ENCODE measurements at places on chromosomes 12 and 14.
A peak's percentile ranks its signal among the peaks of the same experiment; 100 is the strongest.

- DNase-seq = no peak
Measured at GRCh38 chr12:109744026-109744425, 30.4 kb downstream of the FAM222A start.

DNA sequence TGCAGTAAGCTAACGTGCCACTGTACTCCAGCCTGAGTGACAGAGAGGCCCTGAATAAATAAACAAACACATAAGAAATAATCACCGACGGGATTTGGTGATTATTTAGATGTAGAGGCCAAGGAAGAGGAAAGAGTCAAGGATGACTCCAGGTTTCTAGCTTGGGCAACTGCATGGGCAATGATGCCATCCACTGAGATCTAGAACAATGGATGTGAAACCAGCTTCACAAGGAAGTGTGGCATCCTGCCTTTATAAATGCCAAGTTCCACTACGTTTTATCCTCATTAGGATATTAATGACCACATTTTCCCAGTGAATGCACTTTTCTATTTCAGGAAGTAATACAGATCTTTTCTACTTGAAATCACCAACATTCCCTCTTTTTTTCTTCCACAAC, 10.9 kb upstream of the PTGER2 start:
- no peak for DNase-seq

DNA sequence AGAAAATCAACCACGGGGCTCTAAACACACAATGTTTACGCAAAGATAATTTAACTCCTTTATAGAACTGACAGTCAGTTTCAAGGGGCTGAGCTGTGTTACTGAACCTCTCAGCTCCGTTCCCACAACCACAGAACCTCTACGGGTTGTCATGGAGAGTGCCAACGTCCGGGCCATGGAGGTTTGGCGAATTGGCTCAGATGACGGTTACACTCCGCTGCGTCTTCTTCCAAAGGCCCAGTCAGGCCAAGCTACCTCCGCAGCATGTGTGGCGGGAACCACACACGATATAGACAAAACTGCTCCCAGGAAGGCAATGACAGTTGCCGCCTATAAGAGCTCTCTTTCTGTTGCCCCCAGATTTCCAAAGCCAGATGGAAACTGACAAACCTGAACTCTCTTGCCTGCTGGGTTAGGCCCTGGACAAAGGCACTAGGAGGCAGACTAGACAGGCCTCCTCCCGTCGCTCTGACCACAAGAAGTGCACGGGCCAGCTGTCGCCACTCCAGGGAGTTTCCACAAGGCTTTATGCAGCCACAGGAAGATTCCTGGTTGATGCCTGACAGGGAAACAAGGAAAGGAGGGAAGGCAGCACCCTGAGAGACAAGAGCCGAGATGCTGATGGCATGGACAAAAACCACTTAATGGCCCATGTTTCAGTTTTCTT, 30.3 kb downstream of the CCDC88C start:
- no peak for DNase-seq

DNA sequence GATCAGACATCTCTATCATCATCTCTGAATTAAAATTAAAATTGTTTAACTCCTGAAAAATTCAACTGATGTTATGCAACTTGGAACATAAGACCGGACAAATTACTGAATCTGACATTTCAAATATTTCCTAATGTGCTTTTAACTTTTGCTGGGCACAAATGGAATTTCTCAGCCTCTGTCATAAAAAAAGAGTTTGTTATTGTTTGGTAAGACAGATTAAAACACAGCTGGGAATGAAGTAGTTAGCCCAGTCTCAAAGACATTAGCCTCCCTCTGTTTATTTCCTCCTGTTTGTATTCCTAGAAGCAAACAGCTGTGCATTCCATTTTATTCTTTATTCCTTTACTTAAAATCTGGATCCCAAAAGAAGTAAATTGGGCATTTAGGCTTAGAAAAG, 29.4 kb downstream of the PLEKHA5 start:
- no peak for DNase-seq

DNA sequence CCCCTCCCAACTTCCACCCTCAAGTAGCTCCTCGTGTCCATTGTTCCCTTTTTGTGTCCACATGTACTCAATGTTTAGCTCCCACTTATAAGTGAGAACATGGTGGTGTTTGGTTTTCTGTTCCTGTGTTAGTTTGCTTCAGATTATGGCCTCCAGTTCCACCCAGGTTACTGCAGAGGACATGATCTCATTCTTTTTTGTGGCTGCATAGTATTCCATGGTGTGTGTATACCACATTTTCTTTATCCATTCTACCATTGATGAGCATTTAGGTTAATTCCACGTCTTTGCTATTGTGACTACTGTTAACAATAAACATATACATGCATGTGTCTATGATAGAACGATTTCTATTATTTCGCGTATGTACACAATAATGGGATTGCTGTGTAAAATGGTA, 362.6 kb downstream of the TMTC2 start:
- DNase-seq = no peak

DNA sequence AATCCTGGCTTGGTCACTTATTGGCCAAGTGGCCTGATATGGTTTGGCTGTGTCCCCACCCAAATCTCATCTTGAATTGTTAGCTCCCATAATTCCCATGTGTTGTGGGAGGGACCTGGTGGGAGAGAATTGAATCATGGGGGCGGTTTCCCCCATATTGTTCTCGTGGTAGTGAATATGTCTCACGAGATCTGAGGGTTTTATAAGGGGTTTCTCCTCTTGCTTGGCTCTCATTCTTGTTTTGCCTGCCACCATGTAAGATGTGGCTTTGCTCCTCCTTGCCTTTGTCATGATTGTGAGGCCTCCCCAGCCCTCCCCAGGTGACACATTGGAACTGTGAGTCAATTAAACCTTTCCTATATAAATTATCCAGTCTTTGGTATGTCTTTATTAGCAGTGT, 18.8 kb upstream of the P2RX4 start:
- DNase-seq = no peak

DNA sequence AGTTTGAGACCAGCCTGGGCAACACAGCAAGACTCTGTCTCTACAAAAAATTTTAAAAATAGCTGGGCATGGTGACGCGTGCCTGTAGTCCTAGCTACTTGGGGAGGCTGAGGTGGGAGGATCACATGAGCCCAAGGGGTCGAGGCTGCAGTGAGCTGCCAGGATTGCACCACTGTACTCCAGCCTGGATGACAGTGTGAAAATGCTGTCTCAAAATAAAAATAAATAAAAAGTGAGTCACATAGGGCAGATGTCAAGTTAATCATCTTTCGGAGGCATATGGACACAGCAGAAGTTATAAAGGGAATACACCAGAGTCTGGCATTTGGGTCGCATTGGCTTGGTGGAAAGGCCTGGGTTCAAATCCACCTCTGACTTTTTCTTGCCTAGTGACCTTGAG, 92.7 kb downstream of the PHETA1 start:
- DNase-seq = no peak

- no peak for DNase-seq
Measured at GRCh38 chr12:108373111-108373510, 34.0 kb upstream of the CMKLR1 start.

GRCh38 chr12:116547955-116548501, 11.2 kb upstream of the MAP1LC3B2 start:
- no peak for DNase-seq

DNA sequence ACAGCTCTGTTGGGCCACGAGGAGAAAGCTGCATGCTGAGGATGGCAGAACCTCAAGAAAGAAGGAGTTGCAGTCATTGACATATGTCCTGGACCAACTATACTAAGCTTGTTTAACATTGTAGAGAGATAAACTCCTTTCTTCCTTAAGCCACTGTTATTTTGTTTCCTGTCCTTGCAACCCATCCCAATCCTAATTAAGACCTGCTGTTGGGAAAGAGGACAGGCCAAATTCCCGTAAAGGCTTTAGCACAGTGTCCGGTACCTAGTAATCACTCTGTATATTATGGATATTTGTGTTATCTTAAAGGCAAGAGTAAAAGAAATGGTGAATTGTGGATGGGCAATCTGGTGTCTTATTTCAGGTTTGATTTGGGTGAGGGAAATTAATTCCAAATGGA, 53.5 kb upstream of the WSCD2 start:
- no peak for DNase-seq

GRCh38 chr14:74505831-74506230, 12.3 kb downstream of the ISCA2 start:
- no peak for DNase-seq

DNA sequence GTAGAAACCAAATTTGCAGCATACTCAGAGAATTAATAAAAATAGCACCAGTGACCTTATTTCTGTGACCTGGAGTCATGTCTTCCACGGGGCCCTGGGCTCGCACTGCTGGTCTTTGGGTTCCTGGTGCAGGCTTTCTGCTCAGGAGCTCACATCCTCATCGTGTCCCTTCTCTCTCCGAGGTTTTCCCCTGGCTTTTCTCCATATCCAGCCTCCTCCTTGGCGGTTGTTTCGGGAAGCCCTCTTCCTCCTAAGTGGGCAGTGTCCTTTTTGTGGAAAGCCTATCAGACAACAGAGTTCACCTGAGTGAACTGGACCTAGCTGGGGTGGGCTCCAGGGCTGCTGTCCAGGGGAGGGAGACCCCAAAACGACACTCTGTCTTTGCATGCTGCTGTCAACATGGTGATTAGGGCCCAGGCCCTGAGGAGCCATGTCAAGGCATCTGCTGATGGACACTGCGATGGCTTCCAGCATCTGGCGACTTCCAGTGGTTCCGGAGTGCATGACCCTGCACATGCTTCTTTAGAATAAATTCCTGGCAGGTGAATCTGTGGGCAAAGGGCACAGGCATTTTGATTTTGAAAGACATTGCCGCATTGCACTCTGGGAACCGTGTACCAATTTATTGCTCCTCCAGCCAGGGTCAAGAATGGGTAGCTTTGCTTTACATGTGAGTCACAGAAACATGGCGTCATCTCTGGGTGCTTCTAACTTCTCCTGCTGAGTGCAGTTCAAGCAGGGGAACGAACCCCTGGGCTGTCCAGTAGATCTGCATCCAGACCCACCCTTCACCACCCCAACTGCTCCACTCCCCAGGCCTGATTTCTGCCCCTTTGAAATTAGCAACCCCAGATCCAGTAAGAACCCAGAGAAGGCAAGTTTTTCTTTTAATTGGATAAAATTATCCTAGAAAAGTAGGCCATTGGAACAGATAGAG, 136.8 kb downstream of the ADGRD1 start:
- no peak for DNase-seq

- no peak for DNase-seq
Measured at GRCh38 chr12:60075091-60075490, 479.3 kb downstream of the SLC16A7 start.

GRCh38 chr12:65891987-65892481, 67.8 kb downstream of the HMGA2 start:
- no peak for DNase-seq

GRCh38 chr12:84857525-84858208, 54.9 kb downstream of the SLC6A15 start:
- no peak for DNase-seq

DNA sequence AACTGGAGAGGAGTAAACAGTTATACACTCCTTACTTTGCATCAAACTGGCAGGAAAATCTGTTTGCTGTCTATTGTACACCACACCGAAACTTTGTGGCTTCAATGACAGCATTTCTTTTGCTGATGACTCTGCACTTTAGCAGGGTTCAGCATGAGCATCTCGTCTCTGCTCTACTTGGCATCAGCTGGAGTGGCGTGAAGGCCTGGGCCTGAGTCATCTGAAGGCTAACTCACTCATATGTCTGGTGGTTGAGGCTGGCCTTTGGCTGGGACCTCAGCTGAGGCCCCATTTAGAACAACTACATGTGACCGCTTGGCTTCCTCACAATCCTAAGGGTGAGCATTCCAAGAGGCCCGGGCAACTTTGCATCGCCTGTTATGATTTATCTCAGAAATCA, 28.7 kb upstream of the REP15 start:
- no peak for DNase-seq

DNA sequence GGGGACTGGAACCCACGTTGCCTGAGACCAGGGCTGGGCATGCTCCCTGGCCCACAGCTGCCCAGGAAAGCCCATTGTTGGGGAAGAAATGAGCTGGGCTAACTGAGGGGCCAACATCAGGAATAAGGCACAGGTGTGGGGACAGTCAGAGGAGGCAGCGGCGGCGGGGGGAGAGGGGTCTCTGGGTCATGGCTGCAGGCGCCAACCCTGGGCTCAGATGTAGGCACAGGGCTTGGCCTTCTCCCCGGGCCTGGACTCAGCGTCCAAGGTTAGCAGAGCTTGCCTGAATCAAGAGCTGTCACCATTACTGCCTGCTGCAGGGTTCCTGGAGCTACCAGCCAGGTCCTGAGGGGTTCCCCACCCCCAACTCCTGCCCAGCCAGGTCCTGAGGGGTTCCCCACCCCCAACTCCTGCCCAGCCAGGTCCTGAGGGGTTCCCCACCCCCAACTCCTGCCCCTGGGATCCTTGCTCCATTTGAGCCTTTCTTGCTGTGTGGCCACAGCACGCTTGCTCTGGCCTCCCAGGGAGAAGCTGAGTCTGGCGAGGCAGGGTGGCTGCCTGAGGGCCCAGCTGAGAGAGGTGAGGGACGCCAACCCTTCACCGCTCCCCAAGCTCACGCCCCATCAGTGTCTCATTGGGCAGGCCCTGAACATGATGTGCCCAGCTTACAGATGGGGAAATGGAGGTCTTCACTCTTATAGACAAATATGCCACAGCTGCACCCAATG, 6.2 kb downstream of the CHGA start:
- DNase-seq = no peak

DNA sequence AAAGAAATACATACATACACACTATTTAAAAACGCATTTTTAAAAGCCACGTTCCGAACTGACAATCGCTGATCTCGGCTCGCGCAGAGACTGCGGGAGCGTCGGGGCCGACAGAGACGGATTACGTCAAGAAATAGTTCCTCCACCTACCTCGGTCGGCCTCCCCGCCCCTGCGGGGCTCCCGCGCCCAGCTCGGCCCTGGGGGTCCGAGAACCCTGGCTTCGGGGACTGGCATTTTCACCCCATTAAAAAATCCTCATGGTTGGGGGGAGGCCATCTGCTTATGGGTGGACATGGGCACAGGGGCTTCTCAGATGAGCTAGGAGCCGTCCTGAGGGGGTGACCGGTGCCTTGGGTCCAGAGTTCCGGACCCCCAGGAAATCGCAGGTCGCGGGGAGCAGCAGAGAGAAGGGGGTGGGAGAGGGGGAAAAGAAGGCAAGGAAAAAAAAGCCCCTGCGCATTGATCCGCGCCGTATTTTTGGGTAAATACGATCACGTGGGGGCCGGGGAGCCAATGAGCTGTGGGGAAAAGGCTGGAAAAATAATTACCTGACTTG, 324 bp upstream of the HOXC9 start:
- peak; percentile 95 for DNase-seq

- DNase-seq = no peak
Measured at GRCh38 chr12:132356691-132357622, 27.6 kb upstream of the GALNT9 start.

- DNase-seq = no peak
Measured at GRCh38 chr12:51246254-51246853, 7.7 kb downstream of the DAZAP2 start.

DNA sequence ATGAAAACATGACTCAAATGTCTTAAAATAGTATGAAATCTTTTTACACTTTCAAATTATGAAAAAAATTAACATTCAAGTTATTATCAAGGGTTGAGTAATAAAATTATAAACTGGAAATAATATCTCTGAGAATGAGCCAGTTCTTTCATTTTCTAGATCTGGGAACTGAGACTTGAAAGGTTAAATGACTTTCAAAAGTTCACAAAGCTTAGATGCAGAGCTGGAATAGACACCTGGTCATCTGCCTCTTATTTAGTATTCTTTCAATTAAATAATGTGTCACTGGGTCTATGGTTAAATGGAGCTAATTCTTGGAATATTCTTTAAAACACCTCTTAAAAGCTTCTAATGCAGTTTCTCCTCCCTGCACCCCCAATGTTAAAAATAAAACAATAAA, 86.6 kb downstream of the CDK17 start:
- DNase-seq = no peak

All from HuH-7 (cell line).